CD4-positive, alpha-beta T cell (primary cell): ENCODE measurements at places on chromosomes 3 and 15. TPM values are rescaled to one million over a fixed set of nuclear protein-coding genes. Genes with fewer than 3 reads are reported as not detected.

Gene GOLGA8J
- total RNA-seq, result 0.19 TPM

DNA sequence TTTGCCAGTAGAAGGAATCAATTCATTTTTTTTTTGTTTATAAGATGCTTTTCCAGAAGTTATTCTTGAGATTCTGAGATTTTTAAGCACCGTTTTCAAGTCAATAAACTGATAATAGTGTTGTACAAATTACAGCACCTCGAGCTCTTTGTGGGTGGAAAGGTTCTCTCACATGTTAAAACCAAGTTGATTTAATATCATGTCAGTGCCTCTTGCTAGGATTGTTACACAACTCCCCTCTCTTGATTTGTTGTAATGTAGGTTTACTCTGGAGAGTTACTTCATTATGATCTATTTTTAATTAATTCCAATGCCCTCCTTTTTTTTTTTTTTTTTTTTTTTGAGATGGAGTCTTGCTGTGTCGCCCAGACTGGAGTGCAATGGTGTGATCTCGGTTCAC, 25.8 kb upstream of the UBXN7 start:
- no peak for DNase-seq
- H3K4me3 ChIP-seq, result no peak overlapping the region
- no peak overlapping the region for H3K27ac ChIP-seq
- no peaks in the 10 kb centered on the region for H3K27me3 ChIP-seq
- peaks cover 5% of the 10 kb centered on the region for H3K4me1 ChIP-seq

DNA sequence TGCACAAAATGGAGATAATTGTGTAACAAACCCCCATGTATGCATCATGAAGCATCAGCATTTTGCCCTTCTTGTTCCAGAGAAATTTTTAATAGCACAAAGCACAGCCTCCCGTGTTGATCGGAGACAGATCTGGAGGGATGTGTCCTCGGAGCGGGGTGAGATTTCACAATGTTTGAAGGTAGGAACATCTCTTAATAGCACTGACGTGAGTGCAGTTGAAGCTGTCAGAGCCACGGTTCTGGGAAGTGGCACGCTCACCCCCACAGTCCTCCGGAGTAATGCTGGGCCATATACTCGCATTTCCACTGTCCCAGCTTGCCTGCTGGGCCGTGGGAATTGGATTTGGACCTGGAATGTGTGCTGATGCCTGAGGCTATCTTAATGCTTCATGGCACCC, 24.1 kb downstream of the ARPP21 start:
- H3K4me3 ChIP-seq, result no peak overlapping the region
- no peak overlapping the region for H3K27ac ChIP-seq
- H3K27me3 ChIP-seq, result no peaks in the 10 kb centered on the region

- H3K27me3 ChIP-seq, result no peaks in the 10 kb centered on the region
- no peak overlapping the region for H3K4me3 ChIP-seq
- no peak overlapping the region for H3K27ac ChIP-seq
- DNase-seq, result no peak
- H3K4me1 ChIP-seq, result peaks cover 12% of the 10 kb centered on the region
- no peaks in the 10 kb centered on the region for H3K36me3 ChIP-seq
These were observed 27.2 kb upstream of the TNFSF10 start for GRCh38 chr3:172550347-172550943.

Gene MFSD1
- 7.6 TPM for total RNA-seq

Gene EPB42
- total RNA-seq, result not detected

DNA sequence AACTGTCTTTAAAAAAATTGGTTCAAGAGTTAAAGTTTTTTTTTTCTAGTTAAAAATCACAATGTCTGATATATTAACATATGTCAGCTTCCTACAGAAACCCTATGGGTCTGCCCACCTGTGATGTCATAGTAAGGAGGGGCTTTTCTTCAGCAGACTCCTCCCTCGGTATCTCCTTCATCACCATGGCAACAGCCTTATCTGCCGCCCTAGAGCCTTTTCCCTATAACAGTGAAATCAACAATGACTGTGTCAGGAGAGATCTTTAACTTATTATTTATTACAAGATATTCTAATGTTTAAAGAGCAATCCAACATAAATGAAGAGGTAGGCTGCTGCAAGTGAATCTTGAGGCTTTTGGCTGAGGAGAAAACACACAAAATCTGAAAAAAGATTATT, 138.7 kb downstream of the PEX5L start:
- H3K27ac ChIP-seq, result no peak overlapping the region
- H3K4me1 ChIP-seq, result no peaks in the 10 kb centered on the region
- DNase-seq, result no peak
- peaks cover 8% of the 10 kb centered on the region for H3K27me3 ChIP-seq
- H3K4me3 ChIP-seq, result no peak overlapping the region

Gene MESP2
- not detected for total RNA-seq

Gene ECE2
- not detected for total RNA-seq

GRCh38 chr3:514192-514591, 317.6 kb downstream of the CHL1 start:
- H3K36me3 ChIP-seq, result no peaks in the 10 kb centered on the region
- H3K4me3 ChIP-seq, result no peak overlapping the region
- no peak for DNase-seq
- H3K27ac ChIP-seq, result no peak overlapping the region
- H3K27me3 ChIP-seq, result no peaks in the 10 kb centered on the region

- DNase-seq, result no peak
- H3K4me1 ChIP-seq, result no peaks in the 10 kb centered on the region
- H3K27ac ChIP-seq, result no peak overlapping the region
- H3K4me3 ChIP-seq, result no peak overlapping the region
- H3K27me3 ChIP-seq, result no peaks in the 10 kb centered on the region
- H3K36me3 ChIP-seq, result no peaks in the 10 kb centered on the region
These were observed 721.4 kb upstream of the NR2F2 start for GRCh38 chr15:95609096-95609495.

DNA sequence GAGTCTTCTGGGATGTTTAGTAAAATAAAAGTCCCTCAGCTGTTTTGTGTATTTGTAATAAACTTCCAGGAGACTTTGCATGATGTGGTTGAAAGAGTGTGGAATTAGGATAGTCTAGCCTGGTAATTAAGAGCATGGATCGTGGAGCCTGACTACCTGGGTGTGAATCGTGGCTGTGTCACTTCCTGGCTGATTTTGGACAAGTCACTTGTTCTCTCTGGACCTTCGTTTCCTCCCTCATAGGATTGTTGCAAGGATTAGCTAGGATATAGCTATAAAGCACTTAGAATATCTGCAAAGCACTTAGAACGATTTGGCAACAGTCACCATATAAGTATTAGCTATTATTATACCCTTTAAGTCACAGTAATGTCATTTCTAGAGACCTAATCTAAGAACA, 40.2 kb downstream of the SLMAP start:
- no peak overlapping the region for H3K4me3 ChIP-seq
- H3K27me3 ChIP-seq, result no peaks in the 10 kb centered on the region
- no peaks in the 10 kb centered on the region for H3K36me3 ChIP-seq
- no peak overlapping the region for H3K27ac ChIP-seq

DNA sequence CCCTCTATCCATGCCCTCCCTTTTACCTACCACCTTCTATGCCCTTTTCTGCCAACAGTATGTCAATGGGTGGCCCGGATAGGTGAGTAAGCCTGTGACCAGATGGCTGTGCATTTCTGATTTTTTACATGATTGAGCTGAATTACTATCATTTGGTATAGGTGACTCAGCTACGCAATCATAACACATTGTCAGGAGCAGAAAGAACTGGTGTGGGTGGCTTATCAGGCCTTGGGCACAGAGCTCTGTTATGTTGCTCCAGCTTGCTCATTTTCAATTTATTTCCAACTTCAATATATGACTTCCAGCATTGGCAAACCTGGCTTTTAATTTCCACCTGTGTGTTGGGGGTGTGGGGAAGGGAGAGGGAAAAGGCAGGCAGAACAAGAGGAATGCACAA, 86.6 kb upstream of the AGBL1 start:
- no peaks in the 10 kb centered on the region for H3K4me1 ChIP-seq
- no peak overlapping the region for H3K4me3 ChIP-seq
- H3K27me3 ChIP-seq, result no peaks in the 10 kb centered on the region
- H3K36me3 ChIP-seq, result no peaks in the 10 kb centered on the region
- no peak overlapping the region for H3K27ac ChIP-seq
- DNase-seq, result no peak

Gene ACSBG1
- 0.05 TPM for total RNA-seq

GRCh38 chr3:171806200-171807128, 3.8 kb downstream of the PLD1 start:
- no peak overlapping the region for H3K27ac ChIP-seq
- no peak for DNase-seq
- H3K4me3 ChIP-seq, result no peak overlapping the region
- H3K36me3 ChIP-seq, result no peaks in the 10 kb centered on the region
- peaks cover 17% of the 10 kb centered on the region for H3K4me1 ChIP-seq
- peaks cover 22% of the 10 kb centered on the region for H3K27me3 ChIP-seq

GRCh38 chr3:58038675-58039292, 30.6 kb downstream of the FLNB start:
- peaks cover 38% of the 10 kb centered on the region for H3K4me1 ChIP-seq
- DNase-seq, result no peak
- H3K36me3 ChIP-seq, result no peaks in the 10 kb centered on the region
- H3K27me3 ChIP-seq, result no peaks in the 10 kb centered on the region

Gene LRRC31
- total RNA-seq, result not detected

Gene EIF4E3
- total RNA-seq, result 48.2 TPM

DNA sequence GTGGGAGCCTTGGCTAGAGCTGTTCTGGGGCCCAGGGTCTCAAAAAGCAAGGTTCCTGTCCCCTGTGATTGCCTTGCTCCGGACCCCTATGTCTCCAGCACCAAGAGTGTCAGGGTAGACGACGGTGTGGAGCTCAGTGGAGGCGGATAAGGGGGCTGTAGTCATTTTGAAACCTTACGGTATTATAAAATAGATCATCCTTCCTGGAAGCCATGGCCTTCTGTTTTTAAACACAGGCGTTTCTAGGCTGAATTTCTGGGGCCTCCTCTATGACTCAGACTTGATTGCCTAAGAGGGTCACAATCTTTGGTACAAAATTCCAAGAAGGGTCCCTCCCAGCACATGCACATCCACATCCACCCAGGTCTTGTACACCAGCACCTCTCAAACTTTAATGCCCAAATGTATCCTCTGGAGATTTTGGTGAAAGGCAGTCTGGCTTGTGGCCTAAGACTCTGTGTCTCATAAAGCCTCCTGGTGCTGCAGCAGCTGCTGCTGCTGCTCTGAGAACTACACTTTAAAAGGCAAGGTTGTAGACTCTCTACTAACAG, 70.5 kb upstream of the XCR1 start:
- H3K4me1 ChIP-seq, result peaks cover 26% of the 10 kb centered on the region
- DNase-seq, result peak; percentile 11
- H3K27ac ChIP-seq, result peak overlapping the region; percentile 81
- no peak overlapping the region for H3K4me3 ChIP-seq
- no peaks in the 10 kb centered on the region for H3K36me3 ChIP-seq

- H3K4me3 ChIP-seq, result no peak overlapping the region
- H3K4me1 ChIP-seq, result no peaks in the 10 kb centered on the region
- DNase-seq, result no peak
- peaks cover 5% of the 10 kb centered on the region for H3K27me3 ChIP-seq
- no peaks in the 10 kb centered on the region for H3K36me3 ChIP-seq
These were observed 20.2 kb upstream of the PPM1L start for GRCh38 chr3:160735826-160736225.

Gene ERC2
- not detected for total RNA-seq

Gene ACAN
- not detected for total RNA-seq

DNA sequence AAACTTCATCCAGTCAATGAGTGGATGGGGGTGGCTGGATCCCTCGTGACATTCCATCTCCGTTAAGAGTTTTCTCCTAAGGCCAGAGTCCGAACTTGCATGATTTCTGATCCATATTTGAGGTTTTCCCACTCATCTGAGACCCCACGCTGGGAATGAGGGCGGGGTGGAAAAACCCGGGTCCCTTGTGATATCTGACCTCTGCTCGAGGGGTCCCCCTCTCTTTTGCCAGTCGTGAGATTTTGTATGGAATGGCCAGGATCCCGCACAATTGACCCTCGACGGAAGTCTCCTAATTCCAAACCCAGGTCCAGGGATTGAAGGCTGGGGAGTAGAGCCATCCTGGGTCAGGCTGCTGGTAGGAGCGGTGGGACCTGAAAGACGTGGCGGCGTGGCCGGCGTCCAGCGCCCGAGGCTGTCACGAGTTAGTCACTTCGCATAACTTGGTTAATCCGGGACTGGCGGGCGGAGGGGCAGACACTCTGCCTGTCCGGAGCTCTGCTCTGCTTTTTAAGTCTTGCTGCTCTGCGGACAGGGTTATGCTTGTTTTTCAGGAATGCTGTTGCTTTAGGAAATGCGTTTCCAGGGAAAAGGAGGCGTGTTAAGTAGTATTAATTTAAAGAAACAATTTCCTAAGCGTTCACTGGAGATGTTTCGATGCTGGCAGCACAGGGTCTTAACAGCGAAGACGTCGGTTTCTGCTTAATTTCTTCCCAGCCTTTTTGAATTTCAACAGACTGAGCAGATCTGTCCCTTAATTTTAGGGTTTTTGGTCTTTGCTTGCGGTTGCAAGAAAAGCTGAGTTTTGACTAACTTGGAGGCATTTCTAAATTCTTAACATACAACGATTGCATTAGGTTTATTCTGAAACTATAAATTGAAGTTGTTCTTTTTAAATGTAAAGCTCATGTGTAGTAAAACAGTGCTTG, 69.7 kb upstream of the LRRFIP2 start:
- peak; percentile 37 for DNase-seq
- peak overlapping the region; percentile 85 for H3K27ac ChIP-seq
- peak overlapping the region; percentile 94 for H3K4me3 ChIP-seq

Gene TRH
- not detected for total RNA-seq

GRCh38 chr3:31220431-31220830, 312.3 kb upstream of the STT3B start:
- no peak overlapping the region for H3K4me3 ChIP-seq
- no peaks in the 10 kb centered on the region for H3K27me3 ChIP-seq

DNA sequence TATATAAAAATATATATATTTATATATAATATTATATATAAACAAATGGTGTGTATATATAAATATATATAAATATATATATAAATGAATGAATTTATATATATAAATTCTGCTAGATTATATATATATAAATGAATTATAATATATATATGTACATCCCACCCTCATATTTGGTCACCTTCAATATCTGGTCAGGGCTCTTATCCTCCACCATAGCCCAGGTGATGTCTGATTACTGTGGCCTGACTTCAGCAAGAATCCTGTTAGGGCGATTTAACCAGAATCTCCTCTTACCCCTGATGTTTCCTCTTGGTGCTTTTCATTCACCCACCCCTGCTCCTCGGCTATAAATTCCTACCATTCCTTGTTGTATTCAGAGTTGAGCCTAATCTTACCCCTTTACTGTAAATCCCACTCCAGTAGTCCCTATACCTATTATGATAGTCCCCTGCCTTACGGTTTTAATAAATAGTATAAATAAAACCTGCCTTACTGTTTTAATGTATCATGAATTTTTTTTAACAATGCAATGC, 439.6 kb downstream of the PLOD2 start:
- no peak for DNase-seq
- H3K4me1 ChIP-seq, result no peaks in the 10 kb centered on the region
- no peaks in the 10 kb centered on the region for H3K36me3 ChIP-seq
- no peaks in the 10 kb centered on the region for H3K27me3 ChIP-seq

Gene ZFAND6
- 69.2 TPM for total RNA-seq

Gene NMB
- total RNA-seq, result 3.7 TPM

GRCh38 chr15:91258415-91258759, 158.3 kb downstream of the SV2B start:
- peaks cover 3% of the 10 kb centered on the region for H3K27me3 ChIP-seq
- no peak overlapping the region for H3K27ac ChIP-seq
- H3K36me3 ChIP-seq, result no peaks in the 10 kb centered on the region

- H3K4me3 ChIP-seq, result no peak overlapping the region
- no peak overlapping the region for H3K27ac ChIP-seq
- H3K27me3 ChIP-seq, result no peaks in the 10 kb centered on the region
These were observed 102.8 kb downstream of the CHSY1 start for GRCh38 chr15:101148881-101149664.

GRCh38 chr3:133860519-133860918, 35.2 kb downstream of the RAB6B start:
- H3K27me3 ChIP-seq, result no peaks in the 10 kb centered on the region
- peaks cover 3% of the 10 kb centered on the region for H3K4me1 ChIP-seq
- no peak for DNase-seq
- H3K36me3 ChIP-seq, result no peaks in the 10 kb centered on the region
